Activated CD4-positive, alpha-beta T cell treated with anti-CD3 and anti-CD28 coated beads for 48 hours (primary cell): ENCODE measurements at places on chromosomes 13 and 19.

DNA sequence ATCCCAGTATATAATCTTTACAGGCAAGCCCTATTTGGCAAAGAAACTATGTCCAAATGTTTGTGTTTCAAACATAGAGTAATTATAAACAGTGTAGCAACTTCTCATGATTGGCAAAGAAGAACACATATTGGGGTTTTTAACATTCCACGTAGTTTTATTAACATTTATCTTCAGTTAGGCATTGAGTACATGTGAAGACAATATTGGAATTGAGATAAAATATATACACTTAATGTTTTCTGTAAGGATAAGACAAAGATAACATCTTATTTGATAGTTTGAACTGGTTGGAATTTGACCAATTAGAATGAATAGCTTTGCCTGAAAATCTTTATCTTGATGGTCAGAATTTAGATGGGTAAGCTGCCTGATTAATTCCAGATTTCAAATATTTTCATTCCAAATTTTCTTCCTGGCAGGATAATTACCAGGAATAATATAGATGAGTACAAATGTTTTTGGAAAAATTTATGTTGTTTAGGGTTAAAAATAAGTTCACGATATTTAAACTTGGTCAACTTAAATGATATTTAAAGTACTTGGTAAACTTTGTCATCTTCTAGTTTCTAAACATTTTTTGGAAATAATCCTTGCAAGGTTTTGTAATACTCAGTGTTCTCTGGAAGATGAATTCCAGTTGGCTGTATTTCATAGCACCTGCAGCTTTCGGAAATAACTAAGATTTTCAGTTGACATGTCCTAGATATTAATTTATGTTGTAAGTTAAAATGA lies 536.5 kb upstream of the SPRY2 start:
- no peak for DNase-seq

DNA sequence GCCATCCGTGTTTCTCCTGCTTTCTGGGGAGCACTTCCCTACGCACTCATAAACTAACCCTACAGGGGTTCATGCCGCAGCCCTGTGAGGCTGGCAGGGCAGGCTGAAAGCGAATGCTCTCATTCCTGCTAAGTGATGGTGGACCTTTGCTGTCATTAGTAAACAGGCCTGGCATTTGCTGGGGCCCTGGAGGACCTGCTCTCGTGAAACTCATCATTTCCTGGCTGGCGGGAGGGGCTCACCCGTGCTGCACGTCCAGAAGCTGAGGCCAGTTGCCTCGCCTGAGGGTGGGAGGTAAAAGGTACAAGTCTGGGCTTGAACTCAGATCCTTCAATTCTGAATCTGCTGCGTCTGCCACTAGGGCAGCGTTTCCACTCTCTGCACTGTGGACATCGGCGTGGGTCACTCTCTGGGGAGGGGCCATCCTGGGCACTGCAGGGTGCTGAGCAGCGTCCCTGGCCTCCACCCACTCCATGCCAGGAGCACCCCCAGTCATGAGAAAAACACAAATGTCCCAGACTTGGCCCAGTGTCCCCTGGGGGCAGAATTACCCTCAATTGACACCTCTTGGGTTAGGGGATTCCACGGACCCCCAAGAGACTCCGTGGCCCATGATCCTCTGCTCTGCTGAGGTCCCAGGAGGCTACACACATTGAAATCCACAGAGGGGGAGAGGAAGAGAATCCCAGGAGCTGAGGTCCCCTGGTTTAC lies 7.0 kb downstream of the MOB3A start:
- DNase-seq: no peak

DNA sequence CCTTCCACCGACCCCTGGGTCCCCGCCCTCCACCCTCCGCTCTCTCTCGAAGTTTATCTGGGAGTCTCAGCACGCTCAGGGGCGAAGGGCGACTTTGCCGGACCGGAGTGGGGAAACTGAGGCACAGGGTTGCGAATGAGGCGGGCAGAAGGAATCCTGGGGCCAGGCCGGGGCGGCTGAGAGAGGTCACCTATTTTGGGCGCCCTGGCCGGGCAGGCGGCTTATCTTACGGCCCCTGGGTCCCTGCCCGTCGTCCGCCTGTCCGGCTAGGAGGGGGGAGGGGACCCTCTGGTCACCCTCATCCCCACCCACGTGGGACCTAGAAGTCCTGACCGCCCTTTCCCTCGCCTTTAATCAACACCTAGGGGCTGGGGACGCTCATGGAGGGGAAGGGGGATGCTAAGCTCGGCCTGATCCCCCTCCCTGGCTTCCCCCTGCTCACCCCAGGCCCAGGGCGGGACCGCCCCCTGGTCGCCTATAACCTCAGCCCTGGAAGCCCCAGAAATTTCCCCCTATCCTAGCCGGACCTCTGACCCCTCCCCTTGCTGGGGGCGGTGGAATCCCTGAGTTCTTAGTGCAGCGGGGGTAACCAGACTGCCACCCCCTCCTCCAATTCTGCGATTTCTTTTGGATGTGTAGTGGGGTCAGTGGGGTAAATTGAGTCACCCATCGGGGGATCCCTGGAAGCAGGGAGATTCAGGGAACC lies 556 bp downstream of the TRIP10 start:
- DNase-seq: peak; percentile 31

DNA sequence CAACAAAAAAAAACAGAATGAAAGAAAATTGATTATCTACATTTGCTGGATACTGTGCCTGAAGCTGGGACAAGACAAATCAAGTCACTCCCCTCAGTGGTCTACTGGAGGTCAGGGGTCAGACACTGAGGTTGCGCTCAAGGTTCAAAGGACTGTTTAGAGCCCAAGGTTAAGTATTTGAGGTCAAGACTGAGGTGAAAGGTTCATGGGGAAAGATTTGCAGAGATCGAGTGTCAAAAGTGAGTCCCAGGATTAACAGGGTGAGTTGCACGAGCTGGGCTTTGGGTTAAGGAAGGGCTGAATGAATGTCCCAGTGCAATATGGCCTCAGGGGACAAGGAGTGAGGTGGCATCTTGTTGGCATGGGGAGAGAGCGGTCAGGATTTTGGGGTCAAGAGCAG lies 3.4 kb upstream of the TOMM40 start:
- DNase-seq: no peak

GRCh38 chr13:30926781-30927180 lies 5.7 kb upstream of the TEX26 start:
- no peak for DNase-seq

DNA sequence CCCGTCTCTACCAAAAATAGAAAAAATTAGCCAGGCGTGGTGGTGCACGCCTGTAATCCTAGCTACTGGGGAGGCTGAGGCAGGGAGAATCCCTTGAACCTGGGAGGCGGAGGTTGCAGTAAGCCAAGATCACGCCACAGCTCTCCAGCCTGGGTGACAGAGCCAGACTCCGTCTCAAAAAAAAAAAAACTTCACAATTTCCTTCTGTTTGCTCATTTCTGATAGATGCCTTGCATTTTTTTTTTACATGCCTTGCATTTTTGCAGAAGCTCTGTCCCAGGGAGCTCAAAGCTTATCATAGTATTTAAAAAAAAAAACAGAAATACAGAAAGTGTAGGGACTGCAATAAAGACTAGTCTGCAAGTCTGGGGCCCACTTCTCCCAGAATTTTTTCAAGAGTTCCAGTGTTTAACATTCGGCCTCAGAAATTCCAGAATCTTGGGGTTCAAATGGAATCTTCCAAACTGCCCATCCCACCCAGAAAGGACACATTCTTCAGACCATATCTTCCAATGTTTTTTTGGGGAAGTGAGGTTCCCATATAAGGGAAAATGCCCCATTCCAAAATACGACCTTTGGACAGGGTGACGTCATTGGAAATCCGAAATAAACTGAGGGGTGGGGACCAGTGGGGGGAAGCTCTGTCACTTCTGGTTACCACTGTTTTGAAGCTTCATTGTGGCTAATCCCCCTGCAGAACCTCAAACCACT lies 17.2 kb upstream of the RAB8A start:
- no peak for DNase-seq

GRCh38 chr19:33304371-33304759 lies 2.0 kb upstream of the CEBPA start:
- no peak for DNase-seq

GRCh38 chr19:37942516-37942902 lies 35.5 kb downstream of the SIPA1L3 start:
- no peak for DNase-seq

GRCh38 chr13:75251188-75251587 lies 230.8 kb downstream of the TBC1D4 start:
- no peak for DNase-seq
